Pulmonary artery endothelial cell (primary cell): ENCODE measurements at places on chromosomes 6 and 20. TPM values are rescaled to one million over a fixed set of nuclear protein-coding genes. Genes with fewer than 3 reads are reported as not detected.
A peak's percentile ranks its signal among the peaks of the same experiment; 100 is the strongest.

LTB gene
- 1.6 and 2.2 TPM in 2 replicates for total RNA-seq

DNA sequence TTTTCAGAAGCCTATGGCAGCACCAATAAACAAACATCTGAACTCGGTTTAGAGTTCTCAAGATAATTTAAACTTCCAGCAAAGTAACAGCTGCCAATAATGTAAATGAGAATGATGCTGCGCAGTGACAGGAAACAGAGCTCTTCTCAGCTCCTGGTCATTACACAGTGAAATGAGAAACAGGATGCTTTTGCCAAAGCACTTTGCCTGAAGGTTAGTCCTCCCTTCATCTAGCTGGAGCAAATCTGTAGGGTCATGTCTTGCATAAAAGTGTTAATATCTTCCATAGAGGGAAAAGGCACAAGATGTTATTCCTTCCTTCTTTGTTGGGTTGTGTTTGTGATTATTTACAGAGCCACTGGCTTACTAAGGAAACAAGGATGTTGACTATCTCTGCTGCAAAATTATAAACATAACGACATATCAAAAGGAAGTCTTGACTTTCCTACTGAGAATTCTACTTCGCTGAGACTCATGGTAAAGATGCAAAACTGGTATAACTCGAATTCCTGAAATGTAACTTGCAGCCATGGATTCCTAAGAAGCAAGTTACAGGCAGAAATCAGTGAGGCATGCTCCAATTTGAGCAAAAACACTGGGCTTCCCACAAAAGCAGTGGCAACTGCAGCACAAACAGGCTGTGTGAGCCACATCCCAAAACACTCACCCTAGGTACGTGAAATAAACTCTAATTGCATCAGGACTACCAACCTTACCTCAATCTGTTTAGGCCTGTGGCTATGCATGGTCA lies 102.5 kb upstream of the BEND6 start:
- DNase-seq: no peak

DNA sequence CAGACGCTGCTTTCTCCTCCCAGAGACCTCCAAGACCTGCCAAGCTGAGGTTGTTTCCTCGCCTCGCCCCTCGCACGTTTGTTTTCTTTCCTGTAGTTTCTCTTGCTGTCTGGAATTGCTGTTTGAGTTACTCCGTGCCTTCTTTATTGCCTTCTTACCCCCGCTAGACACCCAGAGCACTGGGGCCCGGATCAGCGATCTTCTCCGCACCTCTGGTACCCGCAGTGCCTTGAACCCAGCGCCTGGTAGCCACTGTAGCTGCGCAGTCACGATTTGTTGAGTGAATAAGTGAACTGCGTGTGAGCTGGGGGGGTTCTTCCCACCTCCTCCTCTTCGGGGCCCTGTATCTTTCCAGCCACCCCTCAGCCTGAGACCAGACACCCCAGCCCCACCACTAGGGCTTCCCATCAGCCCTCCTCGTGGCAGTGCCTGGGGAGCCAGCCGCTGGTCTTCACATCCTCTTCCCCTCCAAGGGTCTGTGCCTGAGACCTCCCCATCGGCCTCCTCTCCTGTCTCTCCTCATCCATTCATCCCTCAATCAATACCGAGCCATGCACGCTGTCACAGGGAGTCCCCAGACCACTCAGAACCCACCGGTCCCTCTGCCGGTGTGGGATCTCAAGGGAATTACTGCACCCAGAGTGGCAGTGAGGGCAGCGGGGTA lies 849 bp upstream of the BMP7 start:
- no peak for DNase-seq

PLN gene
- total RNA-seq: 0.04 TPM in 1 of 2 replicates, not detected in the other

- DNase-seq: no peak
Measured at GRCh38 chr6:3438190-3439167, 18.4 kb downstream of the SLC22A23 start.

PRR18 gene
- total RNA-seq: not detected in 2 replicates

ZSWIM3 gene
- 5.4 and 8.2 TPM in 2 replicates for total RNA-seq

DNA sequence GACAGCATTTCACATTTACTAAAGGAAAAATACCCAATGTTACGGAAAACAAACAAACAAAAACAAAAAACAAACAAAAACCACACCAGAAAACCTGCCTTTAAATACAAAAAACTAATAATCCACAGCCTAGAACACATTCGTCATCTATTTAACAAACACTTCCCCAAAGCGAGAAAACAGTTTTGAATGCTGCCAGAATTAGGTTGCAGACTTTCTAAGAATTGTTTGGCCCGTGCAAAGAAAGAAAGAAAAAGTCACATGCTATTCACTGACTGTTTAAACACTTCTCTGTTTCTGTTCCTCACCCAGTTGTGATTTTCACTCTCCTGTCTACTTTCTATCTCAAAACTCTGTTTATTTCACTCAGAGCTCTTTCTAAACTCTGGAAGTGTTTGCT lies 52.5 kb downstream of the BCAS1 start:
- no peak for DNase-seq

DNA sequence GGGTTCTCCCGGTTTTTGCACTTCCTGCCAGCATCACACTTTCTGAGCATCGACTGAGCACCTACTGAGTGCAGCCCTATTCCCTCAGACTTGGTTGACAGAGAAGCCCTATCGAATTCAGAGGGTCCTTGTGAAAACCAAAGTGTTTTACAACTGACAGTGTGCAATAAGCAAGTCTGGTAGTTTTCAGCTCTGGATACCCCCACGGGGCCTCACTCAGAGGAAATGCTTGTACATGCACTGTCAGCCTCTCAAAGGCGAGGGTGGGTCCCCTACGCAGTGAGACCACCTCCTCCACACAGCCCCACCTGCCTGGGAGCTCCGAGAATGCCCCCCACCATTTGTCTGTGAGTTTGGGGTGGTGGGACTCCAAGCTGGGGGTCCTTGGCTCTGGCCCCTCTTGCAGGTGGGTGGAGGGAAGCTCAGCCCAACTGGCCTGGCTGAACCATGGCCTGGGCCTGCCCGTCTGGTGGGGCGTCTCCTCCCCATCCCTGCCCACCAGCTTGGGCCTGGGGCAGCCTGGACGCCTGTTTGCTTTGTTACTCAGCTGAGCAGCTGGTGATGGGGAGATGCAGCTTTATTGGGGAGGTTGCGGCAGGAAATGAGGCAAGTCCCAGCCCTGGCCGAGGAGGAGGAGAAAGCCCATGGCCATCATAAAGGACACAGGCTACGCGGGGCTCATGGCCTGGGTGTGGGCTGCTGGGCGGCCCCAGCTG lies 1.7 kb downstream of the SPDEF start:
- no peak for DNase-seq

DNA sequence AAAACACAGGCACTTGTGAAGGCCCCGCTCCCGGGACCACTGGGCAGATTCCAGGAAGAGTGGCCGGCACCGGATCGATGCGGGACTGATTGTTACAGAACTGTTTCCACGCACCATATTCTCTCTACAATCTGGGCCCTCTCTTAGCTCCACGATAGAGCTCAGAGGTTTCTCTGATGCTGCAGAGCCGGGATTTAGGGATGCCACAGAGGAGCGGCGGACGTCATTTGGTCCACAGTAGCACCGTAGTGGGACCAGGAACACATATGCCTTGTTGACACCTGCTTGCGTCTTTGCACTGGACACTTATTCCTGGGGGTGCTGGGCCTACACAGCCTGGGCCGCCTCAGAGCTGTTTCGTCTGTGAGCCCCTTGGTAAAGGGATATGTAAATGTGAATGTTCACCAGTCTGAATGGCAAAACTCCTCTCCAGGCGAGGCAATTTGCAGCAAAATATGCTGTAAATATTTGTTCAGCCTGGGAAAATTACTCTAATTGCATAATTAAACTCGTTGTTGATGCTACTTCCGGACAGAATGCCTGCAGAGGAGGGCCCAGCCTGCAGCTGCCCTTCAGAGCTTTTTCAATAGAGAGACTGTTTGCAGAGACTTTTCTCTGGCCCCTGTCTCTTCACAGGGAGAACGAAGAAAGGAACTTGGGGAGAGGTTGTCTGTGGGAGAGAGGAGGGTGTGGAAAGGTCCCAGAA lies 9.4 kb downstream of the PCK1 start:
- DNase-seq: no peak

CRNKL1 gene
- total RNA-seq: 22.7 and 34.1 TPM in 2 replicates

SRMS gene
- not detected in 2 replicates for total RNA-seq

- no peak for DNase-seq
Measured at GRCh38 chr20:37376791-37377190, 30.9 kb downstream of the SRC start.

DNA sequence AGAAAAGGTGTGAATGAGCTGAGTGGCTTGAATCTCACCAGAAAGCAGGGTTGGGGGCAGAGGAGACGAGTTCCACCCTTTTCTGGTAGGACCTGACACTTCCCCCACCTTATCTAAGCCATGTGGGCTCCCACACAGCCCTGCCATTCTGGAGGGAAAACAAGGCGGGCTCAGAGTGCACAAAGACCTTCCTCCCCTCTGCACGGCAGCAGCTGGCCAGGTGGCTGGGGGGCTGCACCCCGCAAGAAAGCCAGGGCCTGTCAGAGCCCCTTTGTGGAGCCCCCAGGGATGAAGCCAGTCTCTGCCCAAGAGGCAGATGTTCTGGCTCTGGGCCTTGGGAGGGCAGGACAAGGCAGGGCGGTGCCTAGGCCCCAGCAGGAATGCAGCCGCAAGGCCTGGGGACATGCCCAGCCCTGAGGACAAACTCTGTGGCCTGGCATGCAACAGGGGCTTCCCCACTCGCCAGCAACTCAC lies 48.4 kb upstream of the DSN1 start:
- no peak for DNase-seq

DNA sequence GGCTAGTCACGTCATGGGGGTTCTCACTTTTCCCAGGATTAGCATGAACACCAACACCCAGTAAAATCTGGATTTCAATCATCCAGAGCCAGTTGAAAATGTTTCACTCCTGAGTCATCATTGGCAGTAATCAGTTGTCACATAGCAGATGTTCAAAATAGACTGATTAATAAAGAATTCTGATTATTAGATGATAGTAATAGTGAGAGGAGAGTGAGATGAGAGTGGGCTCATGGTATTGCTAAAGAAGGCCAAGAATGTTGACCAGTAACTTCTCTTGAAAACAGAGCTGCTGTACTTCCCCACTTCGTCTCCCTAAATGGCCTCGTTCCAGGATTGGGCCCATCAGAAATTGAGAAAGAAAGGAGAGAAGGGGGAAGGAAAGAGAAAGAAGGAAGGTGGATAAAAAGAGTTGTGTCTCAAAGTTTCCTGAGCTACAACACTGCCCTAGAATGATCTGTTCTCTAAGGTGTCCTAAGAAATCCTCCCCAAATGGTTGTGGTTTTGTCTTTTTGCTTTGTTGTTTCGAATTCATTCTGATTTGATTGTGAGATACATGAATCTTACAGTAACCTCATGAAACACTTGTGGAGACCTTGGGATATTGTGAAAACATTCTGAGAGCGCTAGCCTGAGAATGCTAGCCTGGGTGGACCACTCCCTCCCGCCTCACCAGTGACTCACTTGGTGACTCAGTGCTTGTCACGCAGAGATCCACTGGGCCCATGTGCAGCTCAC lies 502.2 kb upstream of the JARID2 start:
- no peak for DNase-seq

ENPP3 gene
- under 0.01 and 0.04 TPM in 2 replicates for total RNA-seq

GRCh38 chr20:10994991-10995700 lies 321.3 kb upstream of the JAG1 start:
- DNase-seq: no peak

- no peak for DNase-seq
Measured at GRCh38 chr6:21826023-21826422, 232.5 kb downstream of the SOX4 start.

TRIM15 gene
- not detected in 2 replicates for total RNA-seq

DNA sequence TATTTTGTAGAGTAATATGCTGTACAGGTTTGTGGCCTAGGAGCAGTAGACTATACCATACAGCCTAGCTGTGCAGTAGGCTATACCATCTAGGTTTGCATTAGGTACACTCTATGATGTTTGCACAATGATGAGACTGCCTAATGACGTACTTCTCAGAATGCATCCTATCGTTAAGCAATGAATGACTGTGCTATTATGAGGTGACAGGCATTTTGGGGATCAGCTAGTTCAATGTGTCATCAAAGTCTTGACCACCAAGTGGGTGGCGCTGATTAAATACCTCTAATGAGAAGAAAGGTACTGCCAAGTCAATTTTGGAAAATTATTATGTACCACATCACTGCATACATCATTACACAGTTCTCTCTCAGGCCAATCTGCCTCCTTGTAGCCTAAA lies 190.2 kb downstream of the BACH2 start:
- DNase-seq: no peak

DNA sequence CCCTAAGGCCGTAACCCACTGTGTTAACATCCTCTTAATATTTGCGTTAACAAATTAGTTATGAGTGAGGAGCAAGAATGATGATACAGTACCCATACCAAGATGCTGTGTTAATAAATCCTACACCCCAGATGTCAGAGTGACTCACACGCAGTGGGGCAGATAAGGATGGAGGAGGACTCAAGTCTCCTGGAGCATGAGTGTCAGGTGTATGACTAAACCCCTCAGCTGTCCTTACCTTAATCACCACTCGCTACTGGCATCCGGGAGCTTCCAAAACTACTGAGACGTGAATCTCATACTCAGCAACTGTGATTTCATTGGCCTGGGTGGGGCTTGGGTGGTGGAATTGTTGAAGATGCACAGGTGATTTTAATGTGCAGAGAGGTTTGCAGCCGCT lies 131.3 kb upstream of the MTHFD1L start:
- no peak for DNase-seq

GRCh38 chr6:168148231-168148849 lies 69.3 kb upstream of the FRMD1 start:
- no peak for DNase-seq

DNA sequence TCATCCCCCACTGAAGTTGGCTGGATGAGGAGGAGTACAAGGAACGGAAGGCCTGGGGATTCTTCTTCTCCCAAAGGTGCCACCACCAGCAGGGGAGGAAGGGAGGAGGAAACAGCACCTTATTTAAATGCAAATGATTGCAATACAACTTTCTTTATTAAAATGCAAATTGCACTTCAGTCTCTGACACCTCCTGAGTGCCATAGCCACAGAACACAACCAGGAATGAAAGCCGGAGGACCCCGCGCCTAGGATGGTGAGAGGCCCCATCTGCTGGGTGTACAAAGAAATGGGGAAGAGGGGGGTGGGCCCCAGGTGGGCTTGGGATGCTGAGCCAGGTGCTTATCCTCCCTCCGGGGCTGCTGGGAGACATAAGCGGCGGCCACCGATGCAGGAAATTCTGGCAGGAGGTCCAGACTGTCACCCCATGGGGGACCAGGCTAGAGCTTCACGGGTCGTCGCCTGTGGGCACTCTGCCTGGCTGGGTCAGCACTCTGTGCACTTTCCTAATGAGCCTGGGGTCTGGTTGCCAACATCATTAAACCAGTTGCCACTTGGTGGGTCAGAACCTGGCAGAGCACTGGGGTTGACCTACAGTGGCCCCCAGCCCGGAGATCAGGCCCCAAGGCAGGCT lies 154.2 kb upstream of the MLN start:
- DNase-seq: no peak

GRCh38 chr6:31403283-31404060 lies at the start of gene MICA:
TSS of gene MICA (plus strand) at chr6:31403595. CDS start at chr6:31403633, 38 bp downstream.
- peak; percentile 64 for DNase-seq

DNA sequence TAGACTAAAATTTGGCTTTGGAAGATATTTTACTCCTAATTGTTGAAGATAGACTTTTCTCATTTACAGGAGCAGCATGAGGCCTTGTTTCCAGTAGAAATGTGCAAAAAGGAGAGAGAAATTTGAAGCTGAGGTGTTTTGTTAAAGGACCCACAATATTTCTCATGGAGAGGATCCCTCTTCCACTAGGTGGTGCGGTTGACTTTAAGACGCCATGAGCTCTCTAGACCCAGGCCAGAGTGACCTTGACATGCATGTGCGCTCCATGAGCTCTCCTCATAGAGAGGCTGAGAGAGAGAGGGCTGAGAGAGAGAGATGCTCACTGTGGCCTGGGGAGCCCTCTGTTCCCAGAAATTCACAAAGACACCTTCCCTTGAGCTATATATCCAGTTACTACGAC lies 861.2 kb upstream of the EYS start:
- DNase-seq: no peak

CLVS2 gene
- total RNA-seq: not detected in 2 replicates
